ENCODE measurements at places on chromosomes 5 and 9. TPM values are rescaled to one million over a fixed set of nuclear protein-coding genes. Genes with fewer than 3 reads are reported as not detected.

The DAPK1 gene
- 79.2 TPM for total RNA-seq

- no peak for DNase-seq
- no peak overlapping the region for H3K4me3 ChIP-seq
- no peak overlapping the region for H3K27ac ChIP-seq
- no peaks in the 10 kb centered on the region for H3K36me3 ChIP-seq
- H3K27me3 ChIP-seq, result no peaks in the 10 kb centered on the region
- H3K4me1 ChIP-seq, result no peaks in the 10 kb centered on the region
These were observed 68.4 kb upstream of the ZFR start for GRCh38 chr5:32512926-32513325.

The ZNF474 gene
- not detected for total RNA-seq

DNA sequence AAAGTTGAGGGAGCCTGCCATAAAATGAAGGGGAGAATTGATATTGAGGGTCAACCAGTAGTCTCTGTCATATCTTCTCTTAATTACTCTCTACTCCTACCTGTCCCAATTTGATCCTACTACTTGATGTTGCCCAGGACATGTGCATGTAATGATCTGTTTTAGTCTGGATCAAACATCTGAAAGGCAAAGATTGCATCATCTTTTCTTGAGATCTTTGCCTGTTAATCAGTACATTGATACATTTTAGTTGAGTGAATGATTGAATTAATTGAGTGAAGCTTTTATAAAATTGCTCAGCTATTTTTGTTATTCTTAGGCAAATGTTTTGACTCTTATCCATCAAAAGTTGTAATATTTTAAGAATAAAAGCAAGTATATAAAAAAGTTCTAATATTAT is 21.7 kb downstream of the ARHGEF28 start:
- no peak overlapping the region for H3K27ac ChIP-seq
- no peaks in the 10 kb centered on the region for H3K27me3 ChIP-seq
- no peaks in the 10 kb centered on the region for H3K36me3 ChIP-seq
- DNase-seq, result no peak
- no peak overlapping the region for H3K4me3 ChIP-seq

The COL15A1 gene
- total RNA-seq, result not detected

DNA sequence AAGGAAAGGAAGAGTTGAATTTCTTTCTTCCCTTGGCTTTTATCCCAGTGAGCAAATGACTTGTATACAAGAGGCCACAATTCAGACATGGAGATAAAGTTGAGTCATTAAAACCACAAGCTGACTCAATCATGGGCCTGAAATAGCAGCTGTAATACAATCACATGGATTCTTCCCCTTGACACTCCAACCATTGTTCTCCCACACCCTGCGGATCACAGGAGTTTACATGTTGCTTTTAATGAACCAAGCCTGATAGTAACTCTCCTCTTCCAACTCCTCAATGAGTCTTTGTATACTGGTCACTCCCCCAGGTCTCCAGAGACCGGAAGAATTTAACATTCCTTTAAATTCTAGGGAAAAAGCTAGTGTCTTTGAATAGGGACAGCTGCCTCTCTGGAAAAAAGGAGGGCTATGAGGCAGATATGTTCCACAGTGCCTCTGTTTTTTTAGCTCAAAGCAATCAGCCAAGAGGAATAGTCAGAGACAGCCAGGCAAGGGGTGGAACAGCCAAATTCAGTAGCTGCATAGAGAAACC is 32.4 kb downstream of the PCDHGC5 start:
- H3K36me3 ChIP-seq, result peaks cover 2% of the 10 kb centered on the region
- H3K4me3 ChIP-seq, result no peak overlapping the region
- no peak for DNase-seq
- H3K27ac ChIP-seq, result no peak overlapping the region

DNA sequence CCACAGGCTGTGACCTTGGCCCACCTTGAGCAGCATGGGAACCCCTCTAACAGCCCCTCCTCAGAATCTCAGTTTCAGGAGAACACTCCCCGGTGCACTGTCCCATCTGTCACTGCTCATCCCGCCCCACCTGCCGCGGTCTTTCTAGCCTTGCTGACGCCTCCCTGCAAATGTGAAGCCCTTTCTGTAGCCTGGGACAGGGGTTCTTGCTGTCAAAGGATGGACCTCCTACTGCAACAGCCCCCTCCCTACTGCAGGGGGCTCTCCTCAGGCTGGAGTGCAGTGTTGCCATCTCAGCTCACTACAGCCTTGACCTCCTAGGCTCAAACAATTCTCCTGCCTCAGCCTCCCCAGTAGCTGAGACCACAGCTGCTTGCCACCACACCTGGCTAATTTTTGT is 20.0 kb downstream of the OR2V1 start:
- no peaks in the 10 kb centered on the region for H3K36me3 ChIP-seq
- H3K4me3 ChIP-seq, result no peak overlapping the region
- no peak overlapping the region for H3K27ac ChIP-seq
- no peaks in the 10 kb centered on the region for H3K27me3 ChIP-seq
- no peaks in the 10 kb centered on the region for H3K4me1 ChIP-seq
- DNase-seq, result no peak

DNA sequence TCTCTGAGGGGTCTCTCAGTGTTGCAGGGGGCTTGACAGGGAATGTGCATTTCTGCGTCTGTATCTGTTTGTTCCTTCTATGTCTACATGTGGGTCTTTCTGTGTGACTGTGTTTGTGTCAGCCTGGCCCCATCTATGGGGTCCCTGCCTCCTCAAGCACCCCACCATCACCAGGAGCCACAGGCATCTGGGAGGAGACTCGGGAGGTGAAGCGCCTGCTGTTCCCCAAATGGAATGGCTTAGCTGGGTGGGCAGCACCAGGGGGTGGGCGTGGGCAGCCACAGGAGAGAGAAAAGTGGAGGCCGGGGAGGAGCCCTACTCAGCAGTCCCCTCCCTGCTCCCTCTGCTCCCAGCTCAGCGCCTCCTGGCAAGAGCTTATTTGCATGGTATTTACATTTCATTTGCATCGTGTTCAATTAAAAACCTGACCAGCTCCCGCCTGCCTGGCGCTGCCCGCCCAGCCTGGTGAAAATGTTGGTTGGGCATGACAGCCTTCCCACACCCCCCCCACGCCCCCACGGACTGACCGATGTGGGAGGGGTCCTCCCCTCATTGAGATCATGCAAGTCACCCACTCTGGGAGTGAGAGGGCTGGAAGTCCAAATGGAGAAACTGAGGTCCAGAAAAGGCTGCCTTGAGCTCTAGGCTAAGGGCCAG is 50.5 kb downstream of the CXXC5 start:
- H3K27me3 ChIP-seq, result no peaks in the 10 kb centered on the region
- no peaks in the 10 kb centered on the region for H3K36me3 ChIP-seq
- DNase-seq, result no peak
- peaks cover 69% of the 10 kb centered on the region for H3K4me1 ChIP-seq

DNA sequence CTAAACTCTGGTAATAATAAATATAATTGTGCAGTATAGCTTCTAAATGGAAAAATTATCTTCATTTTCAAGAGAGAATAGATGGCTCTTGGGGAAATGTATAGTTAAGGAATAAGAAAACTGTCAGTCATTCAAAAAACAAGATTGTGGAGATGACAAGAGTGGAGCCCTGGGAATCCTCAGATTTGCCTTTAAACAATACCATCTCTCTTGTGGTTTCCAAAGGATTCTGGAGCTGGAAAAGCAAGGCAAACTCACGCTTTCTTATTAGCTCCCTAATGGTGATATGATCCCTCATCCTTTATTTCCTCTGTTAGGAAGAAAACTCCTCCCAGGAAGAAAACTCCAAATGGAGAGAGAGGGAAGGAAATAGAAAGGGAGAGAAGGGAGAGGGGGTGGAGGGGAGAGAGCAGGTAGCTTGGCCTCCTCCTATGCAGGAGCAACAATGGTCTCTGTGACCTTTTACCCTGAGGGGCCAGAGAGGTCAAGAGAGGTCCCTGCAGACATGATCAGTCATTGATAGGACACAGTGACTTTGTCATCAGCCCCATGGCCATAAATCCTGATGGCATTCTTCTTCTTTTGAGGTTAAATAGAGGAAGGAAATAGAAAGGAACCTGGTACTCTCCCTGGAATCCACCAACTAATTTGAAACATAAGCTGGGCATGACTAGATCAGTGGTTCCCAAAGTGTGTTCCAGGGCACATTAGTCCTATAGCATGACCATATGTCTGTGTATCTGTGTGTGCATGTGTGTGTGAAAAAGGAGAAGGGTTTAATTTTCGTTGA is 312.2 kb downstream of the ARRDC3 start:
- H3K36me3 ChIP-seq, result no peaks in the 10 kb centered on the region
- no peak overlapping the region for H3K27ac ChIP-seq
- no peaks in the 10 kb centered on the region for H3K4me1 ChIP-seq
- DNase-seq, result no peak

DNA sequence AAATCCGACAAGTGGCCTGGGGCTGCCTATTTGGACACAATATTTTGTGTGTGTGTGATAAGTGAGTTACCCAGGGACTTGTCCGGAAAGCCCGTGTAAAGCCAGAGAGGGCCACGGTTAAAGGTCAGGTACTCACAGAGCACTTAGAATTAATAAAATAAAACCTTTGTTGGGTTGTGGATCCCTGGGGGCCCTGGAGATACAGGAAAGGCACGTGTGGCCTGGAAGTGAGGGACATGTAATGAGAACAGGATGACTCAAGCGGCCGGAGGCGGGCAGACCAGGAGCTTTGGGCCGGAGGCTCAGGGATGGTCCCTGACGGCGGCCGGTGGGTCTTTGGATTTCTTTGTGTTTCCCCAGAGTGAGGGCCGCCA is 1.0 kb downstream of the DMRT2 start:
- H3K4me3 ChIP-seq, result no peak overlapping the region
- no peak overlapping the region for H3K27ac ChIP-seq
- no peaks in the 10 kb centered on the region for H3K36me3 ChIP-seq
- no peak for DNase-seq
- no peaks in the 10 kb centered on the region for H3K27me3 ChIP-seq

The LEAP2 gene
- total RNA-seq, result 1.1 TPM

GRCh38 chr9:3549225-3549624 is 23.4 kb upstream of the RFX3 start:
- DNase-seq, result no peak
- H3K27ac ChIP-seq, result no peak overlapping the region
- H3K4me3 ChIP-seq, result no peak overlapping the region
- H3K36me3 ChIP-seq, result no peaks in the 10 kb centered on the region

- H3K4me3 ChIP-seq, result no peak overlapping the region
- no peaks in the 10 kb centered on the region for H3K27me3 ChIP-seq
- DNase-seq, result no peak
- H3K36me3 ChIP-seq, result peaks cover 4% of the 10 kb centered on the region
- H3K4me1 ChIP-seq, result no peaks in the 10 kb centered on the region
These were observed 7.8 kb downstream of the RARS1 start for GRCh38 chr5:168494057-168494555.

DNA sequence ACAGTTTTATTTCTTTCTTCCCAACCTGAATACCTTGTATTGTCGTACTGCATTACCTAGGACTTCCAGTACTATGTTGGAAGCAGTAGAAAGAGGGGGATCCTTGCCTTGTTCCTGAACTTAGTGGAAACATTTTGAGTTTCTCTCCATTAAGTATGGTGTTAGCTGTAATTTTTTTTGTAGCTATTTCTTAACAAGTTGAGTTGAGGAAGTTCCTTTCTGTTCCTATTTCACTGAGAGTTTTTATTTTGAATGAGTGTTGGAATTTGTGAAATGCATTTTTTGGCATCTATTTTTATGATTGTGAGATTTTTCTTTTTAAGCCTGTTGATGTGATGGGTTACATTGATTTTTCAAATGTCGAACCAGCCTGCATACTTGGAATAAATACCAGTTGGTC is 49.0 kb downstream of the FSD1L start:
- DNase-seq, result no peak
- peaks cover 4% of the 10 kb centered on the region for H3K4me1 ChIP-seq
- H3K4me3 ChIP-seq, result no peak overlapping the region
- H3K27ac ChIP-seq, result no peak overlapping the region
- H3K36me3 ChIP-seq, result no peaks in the 10 kb centered on the region
- H3K27me3 ChIP-seq, result no peaks in the 10 kb centered on the region

DNA sequence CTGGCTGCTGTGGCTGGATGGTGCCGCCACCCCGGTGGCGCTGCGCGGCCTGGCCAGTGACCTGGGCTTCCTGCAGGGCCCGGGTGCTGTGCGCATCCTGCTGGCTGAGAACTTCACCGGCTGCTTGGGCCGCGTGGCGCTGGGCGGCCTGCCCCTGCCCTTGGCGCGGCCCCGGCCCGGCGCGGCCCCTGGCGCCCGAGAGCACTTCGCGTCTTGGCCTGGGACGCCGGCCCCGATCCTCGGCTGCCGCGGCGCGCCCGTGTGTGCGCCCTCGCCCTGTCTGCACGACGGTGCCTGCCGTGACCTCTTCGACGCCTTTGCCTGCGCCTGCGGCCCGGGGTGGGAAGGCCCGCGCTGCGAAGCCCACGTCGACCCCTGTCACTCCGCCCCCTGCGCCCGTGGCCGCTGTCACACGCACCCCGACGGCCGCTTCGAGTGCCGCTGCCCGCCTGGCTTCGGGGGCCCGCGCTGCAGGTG is 17.5 kb downstream of the CRB2 start:
- H3K36me3 ChIP-seq, result no peaks in the 10 kb centered on the region
- H3K27ac ChIP-seq, result no peak overlapping the region
- H3K27me3 ChIP-seq, result no peaks in the 10 kb centered on the region
- DNase-seq, result no peak
